ENCODE measurements at places on chromosomes 6 and 20.
A peak's percentile ranks its signal among the peaks of the same experiment; 100 is the strongest.

DNA sequence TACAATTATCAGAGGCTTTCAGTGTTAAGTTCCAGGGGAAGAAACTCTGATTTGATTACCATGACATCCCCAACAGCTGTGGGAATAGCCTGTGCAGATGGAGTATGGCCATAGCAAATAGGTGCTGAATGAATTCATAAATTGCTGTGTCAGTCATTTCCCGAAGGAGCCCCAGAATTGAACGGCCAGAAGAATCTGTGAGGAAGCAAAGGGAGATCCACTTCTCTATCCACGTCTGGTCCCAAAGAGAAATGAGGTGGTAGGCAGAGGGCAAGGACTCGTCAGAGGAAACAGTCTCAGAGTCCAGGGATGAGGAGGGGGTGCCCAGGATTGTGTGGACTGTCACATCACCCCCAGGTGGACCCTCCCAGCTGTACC, 3.1 kb upstream of the TAF8 start:
- no peak for DNase-seq

- DNase-seq, result no peak
Observed at GRCh38 chr6:108748959-108749358, 99.3 kb upstream of the ARMC2 start.

- DNase-seq, result no peak
Observed at GRCh38 chr6:56520218-56520617, 122.5 kb downstream of the DST start.

DNA sequence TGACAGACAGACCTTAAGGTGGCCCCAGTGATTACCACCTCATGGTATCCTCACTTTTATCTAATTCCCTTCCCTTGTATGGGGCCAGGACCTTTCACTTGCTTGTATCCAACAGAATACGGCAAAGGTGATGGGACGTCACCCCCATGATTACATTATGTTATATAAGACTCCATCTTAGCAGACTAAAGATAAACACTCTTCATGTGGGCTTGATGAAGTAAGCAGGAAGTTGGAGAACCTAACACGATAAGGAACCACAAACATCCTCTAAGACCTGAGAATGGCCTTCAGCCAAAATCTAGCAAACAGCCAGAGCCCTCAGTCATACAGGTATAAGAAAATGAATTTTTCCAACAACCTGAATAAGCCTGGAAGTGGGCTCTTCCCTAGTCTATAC, 8.0 kb downstream of the SLC17A3 start:
- DNase-seq, result no peak

DNA sequence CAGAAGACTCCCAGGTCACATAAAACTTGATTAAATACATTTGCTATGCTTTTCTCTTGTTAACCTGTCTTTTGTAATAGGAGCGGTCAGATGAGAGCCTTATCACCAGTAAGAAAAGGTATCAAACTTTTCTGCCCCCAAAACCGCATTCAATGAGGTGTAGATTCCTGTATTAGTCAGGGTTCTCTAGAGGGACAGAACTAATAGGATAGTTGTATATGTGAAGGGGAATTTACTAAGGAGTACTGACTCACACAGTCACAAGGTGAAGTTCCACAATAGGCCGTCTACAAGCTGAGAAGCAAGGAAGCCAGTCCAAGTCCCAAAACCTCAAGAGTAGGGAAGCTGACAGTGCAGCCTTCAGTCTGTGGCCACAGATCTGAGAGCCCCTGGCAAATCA, 32.7 kb downstream of the PTPRK start:
- peak; percentile 61 for DNase-seq

DNA sequence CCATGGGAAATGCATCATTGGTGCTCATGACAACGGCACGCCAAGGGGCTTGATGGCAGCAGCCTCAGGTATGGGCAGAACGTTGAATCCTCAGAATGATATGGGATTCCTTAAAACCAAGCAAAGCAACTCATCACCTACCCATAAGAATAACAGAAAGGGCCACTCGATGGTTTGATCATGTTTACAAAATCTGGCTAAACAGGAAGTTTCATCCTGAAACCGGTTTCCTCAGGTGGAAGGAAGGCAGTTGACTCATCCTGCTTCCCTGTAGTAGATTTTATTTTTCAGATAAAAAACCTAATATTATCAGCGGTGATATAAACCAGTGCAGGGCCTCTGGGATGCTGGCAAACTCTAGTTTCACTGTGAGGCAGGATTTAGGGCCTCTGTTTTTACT, 136.9 kb upstream of the AGPAT4 start:
- DNase-seq, result no peak

DNA sequence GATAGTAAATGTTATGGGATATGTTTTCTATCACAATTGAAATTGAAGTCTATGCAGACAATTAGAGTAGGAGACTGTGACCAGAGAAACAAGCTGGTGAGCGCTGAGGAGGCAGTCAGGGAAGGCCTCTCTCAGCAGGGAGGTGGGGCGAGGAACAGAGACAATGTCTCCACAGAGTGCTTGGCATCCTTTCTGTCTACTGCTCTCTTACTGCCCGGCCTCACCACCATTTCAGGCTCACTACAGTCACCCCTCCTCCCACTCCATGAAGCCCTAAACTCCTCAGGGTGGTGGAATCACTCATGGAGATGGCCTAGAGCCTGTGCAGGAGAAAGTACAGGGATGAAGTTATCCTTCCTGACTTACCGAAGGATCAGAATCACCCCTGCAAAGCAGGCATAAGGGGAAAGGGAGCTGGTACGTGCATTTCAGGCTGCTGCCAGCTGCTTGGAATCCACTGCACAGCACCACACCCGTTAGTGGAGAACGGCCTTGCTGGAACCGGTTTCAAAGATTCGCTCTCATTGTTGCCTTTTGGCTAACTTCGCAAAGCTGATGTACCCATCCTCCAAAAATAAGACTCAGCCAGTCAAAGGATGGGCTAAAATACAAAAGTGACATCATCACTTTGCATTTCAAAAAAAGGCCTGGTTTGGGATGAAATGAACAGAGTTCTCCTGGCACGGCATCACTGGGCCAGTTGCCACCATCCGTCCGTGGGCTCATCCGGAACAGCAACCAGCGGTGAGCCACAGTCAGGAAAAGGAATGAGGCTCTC, 67.3 kb downstream of the SLC22A23 start:
- DNase-seq, result no peak

DNA sequence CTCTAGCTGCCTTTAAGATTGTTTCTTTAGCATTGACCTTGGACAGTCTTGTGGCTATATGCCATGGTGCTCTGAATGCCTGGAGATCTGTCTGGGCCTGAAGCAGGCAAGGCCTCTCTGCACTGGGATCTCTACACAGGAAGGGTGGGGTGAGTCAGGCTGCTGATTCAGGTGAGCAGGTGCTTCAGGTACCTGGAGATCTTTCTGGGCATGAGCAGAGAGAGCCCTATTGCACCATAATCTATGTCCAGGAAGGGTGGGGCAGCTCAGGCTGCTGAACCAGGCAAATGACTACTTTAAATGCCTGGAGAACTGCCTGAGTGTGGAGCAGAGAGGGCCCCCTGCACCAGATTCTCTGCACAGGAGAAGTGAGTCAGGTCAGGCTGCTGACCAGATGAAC, 94.5 kb downstream of the TPBG start:
- DNase-seq, result no peak

GRCh38 chr6:149318581-149319286, 1.2 kb downstream of the TAB2 start:
- no peak for DNase-seq

GRCh38 chr6:2448826-2449571, 203.6 kb upstream of the GMDS start:
- peak; percentile 43 for DNase-seq

DNA sequence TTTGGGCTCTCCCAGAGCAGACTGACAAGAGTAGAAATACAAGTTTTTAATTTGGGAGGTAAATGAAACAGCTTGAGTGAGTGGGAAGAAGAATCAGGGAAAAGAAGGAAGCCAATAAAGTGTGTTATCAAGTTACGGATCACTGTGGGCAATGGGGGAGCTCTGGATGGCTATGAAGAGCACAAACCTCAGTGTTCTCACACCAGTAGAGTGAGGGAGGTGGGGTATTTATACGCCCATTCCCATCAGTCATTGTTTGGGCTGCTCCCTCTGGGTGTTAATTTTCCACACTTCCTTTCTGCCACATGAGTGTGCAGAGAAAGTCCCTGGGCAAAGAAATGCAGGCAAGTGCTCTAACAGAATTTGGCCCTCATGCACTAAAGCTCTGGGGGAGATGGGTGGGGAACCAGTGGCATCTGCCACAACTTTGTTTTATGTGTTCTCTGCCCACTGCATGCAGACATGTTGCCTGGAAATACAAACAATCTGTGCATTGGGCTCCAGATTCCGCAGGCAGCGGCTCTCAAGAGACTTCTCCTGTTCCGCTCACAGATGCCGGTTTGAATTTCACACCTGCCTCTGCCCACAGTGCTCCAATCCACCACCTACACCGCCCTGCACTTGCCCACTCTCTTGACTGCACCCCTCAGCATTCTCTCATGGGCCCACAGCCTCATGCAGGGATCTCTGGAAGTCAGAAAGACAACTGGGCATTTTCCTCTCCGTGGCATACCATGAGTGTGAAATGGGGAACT, 211.1 kb upstream of the RNF24 start:
- DNase-seq, result no peak

GRCh38 chr6:84166395-84166794, 61.0 kb downstream of the CEP162 start:
- no peak for DNase-seq

GRCh38 chr6:9937031-9937763, 477.7 kb downstream of the TFAP2A start:
- DNase-seq, result no peak

DNA sequence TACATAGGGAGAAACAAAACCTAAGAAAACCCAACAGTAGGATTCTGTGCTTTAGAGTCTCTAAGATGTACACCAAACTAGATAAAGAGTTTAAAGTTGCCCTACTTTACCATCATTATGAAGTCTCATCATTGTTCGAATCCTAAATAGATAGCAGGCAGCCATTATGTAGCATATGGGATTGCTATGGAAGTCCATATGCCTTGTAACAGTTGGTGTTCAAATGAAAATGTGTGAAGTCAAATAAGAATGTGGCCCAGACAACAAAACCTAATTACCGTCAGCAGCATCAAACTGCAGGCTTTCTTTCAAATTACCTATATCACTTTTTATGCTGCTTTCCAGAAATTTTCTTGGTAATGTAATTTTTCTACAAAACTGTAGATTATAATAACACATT, 1380.1 kb downstream of the GRIK2 start:
- no peak for DNase-seq

DNA sequence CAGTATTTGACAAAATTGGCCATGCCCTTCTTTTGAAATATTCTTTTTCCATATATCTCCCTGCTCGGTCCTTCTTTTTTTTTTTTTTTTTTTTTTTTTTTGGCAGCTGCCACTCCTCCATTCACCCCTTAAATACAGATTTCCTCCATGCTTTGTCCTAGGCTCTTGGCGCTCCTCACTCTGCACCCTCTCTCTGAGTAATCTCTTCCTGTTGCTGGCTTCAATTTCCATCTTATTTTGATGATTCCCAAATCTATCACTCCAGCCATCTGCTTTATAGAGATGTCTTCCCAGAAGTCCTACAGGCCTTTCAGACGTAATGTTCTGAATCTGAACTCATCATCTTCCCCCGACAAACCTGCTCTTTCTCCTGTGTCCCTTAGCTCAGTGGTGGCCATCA, 12.8 kb upstream of the KLHL32 start:
- DNase-seq, result no peak

- no peak for DNase-seq
Observed at GRCh38 chr6:56282391-56282790, 35.0 kb upstream of the COL21A1 start.

DNA sequence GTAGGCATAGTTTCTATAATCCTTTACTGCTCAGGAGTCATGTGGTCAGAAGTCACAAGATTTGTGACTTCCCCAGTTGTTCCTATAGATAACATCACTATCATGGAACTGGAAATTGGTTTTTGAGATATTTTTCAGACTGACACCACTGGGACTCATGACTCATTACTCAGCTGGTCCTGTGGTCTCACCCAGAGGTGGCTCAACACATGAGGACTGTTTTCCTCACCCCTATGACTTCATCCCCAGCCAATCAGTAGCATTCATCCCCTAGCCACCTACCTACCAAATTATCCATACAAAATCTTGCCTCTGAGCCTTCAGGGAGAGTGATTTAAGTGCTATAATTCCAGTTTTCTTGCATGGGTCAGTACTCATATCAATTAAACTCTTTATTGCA, 1217.7 kb downstream of the EPHA7 start:
- DNase-seq, result peak; percentile 1

- DNase-seq, result no peak
Observed at GRCh38 chr6:31251261-31251660, 20.6 kb downstream of the HLA-C start.

DNA sequence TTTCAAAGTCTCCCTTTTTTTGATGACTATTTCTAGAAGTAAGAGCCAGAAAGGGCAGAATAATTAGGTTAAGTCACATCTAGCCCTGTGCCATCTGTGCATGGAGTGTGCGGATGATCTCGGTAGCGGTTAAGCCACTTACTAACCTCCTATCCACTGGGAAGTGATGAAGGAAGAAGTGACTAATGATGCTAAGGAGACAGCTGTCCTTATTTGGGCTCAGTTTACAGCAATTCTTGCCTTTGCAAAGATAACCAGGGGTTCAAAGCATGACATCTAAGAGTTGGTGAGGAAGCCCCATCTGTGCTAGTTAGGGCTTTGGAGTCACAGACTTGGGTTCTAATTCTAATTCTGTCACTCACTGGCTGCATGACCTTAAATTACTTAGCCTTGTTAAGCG, 62.4 kb upstream of the RREB1 start:
- DNase-seq, result no peak

DNA sequence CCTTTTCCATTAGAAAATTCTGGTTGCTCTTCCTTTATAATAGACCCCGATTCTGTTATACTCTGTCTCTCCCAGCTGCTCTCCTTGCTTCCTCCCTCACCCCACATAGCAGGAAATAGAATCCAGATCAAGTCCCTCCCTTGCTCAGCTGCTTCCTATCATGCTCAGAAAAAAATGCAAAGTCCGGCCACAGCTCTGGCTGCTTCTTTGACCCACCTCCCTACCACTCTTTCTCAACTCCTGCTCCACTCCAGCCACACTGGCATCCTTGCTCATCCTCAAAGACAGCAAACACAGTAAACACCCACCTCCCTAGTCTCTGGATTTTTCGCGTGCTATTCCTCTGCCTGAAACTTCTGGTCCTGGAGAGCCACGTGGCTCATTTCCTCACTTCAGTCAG, 9.1 kb upstream of the SLC22A16 start:
- DNase-seq, result no peak

- no peak for DNase-seq
Observed at GRCh38 chr20:6689339-6689973, 78.0 kb upstream of the BMP2 start.

- DNase-seq, result no peak
Observed at GRCh38 chr6:144601221-144601620, 316.1 kb downstream of the UTRN start.

All from non-pigmented ciliary epithelial cell (primary cell).